ENCODE measurements at places on chromosomes 6 and 20.

- no peak for DNase-seq
These were observed 20.3 kb upstream of the ABT1 start for GRCh38 chr6:26576407-26576843.

DNA sequence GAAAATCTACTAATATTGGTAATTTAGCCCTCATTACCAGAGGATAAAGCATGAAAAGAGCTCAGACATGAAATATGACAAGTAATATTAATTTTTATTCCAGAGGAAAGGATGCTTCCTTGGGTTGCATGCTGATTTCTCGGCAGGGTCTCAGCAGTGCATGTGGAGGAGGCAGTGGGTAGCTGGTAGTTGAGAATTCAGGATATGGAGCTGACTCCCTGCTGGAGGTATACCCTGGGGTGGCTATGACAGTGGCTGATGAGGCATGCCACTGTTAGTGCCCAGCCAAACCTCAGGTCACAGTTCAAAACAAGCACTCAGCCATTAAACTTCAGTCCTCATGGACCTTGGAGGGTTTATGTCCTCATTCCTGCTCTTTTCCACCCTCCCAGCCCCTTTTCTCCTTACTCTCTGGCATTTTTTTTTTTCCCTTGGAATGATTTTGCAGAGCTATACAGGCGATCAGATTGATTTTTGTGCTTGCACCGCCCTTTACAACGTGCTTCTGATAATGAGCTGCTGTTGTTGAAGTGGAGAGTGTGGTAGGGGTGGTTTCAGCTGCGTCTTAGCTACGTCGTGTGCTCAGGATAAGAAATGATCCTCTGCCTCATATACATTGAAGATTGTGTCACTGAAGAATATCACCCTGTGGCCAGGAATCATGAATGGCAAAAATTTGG is 761.9 kb upstream of the MMS22L start:
- DNase-seq = no peak

DNA sequence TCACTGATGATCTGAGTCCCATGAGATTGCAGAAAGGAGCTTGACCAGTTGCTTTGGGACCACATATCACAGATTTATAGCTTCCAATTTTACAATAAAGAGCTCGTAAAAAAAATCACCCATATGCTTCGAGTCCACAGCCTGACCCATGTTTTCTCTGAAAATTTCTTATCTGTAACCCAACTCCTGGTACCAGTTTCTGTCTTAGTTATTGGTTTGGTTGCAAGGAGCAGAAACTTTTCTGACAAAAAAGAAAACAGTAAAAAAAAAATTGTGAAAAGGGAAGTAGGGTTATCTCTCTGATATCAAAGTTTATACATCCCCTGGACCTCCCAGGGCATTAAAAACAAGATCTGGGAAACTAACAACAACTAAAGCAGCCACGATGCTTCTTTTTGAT is 30.8 kb upstream of the BPIFA2 start:
- DNase-seq = no peak

DNA sequence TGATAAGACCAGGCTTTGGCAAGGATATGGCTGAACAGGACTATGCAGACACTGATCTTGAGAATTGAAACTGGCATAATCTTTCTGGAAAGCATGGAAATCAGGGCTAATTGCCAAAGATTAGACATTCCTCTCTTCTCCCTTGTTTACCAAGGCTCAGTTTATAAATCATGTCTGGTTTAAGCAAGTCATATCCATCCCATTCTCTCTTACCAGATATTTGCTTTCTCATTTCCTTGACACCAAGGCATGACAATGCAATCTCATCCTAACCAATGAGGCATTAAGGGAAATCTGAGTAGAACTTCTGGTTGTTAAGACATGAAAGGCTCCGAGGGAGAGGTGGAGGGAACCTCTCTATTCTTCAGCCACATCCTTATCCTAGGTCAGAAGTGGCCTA is 110.3 kb upstream of the CEP85L start:
- DNase-seq = no peak

DNA sequence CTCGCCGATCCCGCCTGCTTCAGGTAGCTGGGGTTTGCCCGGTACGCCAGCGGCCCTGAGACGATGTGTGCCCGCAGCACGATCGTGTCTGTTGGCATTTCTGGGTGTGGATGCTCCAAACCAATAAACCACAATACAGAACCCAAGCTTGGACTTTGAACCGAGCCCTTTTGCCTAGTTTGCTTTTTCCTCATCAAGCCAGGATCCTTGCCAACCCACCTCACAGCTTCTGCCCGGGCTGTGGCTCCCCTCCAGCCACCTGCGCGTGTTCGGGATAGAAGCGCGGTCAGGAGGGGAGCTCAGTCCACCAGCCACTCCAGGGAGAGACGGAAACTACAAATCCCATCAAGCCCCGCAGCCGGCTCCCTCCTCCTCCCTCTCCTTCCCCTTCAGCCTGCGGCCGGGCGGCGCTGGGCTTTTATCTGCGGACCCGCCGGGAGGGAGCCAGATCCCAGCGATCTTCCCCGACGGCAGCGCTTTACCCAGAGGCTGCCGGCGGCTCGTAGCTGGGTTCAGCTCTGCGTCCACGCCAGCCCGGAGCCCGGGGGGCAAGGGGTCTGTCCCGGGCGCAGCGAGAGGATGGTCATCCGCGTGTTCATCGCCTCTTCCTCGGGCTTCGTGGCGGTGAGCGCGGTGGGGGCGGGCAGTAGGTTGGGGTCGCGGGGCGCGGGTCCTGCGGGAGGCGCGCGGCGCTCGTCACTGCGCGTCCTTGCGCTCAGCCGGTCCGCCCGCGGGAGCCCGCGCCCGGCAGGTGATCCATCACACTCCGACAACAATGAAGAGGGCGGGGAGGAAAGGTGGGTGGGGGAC is at the start of gene SH3BGRL2:
TSS of gene SH3BGRL2 (plus strand) at position 447 of the 810 bp plus-strand sequence. CDS start at position 580, 133 bp downstream.
- DNase-seq = peak; percentile 61

DNA sequence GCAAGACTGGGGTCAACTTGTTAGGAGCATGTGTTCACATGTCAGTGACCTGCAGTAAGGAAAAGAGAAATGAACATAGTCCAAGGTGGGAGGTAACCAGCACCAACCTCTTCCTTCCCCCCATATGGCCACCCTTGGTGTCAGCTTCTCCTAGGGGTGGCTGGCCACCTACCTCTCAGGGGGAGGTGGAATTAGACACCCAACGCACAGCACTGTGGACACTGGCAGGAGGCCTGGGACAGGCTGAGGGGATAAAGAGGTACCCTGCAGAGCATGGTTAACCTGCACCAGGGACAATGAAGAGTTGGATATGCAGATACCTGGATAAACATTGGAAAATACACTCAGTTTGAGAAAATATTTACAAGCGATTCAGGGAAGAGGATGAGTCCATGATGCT is 84.5 kb downstream of the IYD start:
- DNase-seq = no peak

DNA sequence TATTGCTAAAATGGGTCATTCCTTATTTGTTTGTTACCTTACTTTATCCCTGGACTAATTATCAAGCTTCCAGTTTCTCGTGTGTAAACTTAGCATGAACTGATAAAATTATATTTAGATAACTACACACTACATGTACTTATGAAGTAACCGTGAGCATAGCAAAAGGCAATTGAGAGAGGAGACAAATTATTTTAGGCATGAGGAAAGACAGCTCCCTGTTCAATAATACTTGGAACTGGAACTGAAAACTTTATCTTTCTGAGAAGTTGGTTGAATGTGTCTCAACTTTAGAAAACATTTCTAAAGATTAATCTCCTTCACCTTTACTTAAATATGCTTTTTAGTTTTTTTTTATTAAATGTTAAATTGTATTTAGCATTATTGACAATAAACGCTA is 11.4 kb downstream of the CRISP3 start:
- DNase-seq = no peak

DNA sequence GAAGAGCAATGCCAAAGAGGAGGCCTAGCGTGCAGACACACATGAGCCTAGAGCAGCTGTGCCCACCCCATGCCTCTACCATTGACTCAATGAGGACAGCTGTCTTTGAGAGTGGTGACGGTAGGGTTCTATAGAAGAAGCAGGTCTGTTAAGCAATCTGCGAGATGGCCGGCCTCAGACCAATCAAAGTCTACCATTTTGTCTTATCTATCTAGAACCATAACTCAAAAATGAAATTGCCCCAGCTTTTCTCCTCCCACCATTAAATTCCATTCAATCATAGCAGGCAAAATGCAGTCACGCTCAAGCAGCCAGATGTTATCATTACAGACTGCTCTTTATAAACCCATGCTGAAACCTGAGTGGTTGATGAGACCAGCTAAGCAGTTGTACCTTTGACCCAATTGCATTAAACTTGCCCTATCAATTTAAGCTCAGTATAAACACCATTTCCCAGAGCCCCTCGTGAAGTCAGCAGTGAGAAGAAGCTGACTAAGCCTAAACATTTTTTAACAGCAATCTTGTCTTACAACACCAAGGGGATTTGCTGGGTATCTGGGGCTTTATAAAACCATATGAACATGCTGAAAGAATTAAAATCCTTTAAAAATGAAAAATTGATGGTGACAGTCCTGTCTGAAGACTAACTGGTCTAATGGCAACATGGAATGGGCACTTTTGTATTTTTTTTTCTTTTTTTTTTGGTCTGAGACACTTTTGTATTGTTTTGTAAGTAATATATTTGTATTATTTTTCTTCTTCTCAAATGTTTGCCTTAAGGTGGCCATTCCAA is 57.5 kb downstream of the FOXC1 start:
- no peak for DNase-seq

GRCh38 chr6:74598462-74599393 is 607.1 kb downstream of the COL12A1 start:
- no peak for DNase-seq

DNA sequence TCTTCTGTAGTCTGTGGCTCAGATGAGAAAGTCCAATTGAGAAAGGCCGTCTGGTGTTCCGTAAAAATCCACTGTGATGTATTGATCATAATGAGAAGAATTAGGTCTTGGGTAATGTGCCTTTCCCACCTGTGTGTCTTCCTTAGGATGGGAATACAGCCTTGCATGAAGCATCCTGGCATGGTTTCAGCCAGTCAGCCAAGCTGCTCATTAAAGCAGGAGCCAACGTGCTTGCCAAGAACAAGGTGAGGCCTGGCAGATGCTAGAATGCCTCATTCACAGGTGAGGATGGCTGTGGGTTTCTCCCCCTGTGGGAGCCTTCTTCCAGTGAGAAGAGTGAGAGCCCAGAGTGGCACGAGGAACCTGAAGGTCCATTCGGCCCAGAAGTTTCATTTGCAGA is 32.7 kb downstream of the LYRM2 start:
- DNase-seq = no peak

GRCh38 chr6:89117211-89118108 is at the start of gene SRSF12:
TSS of gene SRSF12 (minus strand) at chr6:89118071. CDS start at chr6:89117887, 184 bp downstream.
- peak; percentile 61 for DNase-seq

DNA sequence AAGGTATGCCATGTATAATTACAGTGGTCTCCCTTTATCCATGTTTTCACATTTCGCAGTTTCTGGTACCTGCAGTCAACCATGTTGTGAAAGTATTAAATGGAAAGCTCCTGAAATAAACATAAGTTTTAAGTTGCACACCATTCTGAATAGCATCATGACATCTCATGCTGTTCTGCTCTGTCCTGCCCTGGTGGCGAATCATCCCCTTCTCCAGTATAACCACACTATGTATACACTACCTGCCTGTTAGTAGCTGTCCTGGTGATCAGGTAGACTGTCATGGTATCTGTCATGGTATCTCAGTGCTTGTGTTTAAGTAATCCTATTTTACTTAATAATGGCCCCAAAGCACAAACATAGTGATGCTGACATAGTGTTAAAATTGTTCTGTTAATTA is 97.1 kb downstream of the ZFAND3 start:
- DNase-seq = no peak

- DNase-seq = no peak
These were observed 107.9 kb upstream of the CLDN20 start for GRCh38 chr6:155155787-155156447.

DNA sequence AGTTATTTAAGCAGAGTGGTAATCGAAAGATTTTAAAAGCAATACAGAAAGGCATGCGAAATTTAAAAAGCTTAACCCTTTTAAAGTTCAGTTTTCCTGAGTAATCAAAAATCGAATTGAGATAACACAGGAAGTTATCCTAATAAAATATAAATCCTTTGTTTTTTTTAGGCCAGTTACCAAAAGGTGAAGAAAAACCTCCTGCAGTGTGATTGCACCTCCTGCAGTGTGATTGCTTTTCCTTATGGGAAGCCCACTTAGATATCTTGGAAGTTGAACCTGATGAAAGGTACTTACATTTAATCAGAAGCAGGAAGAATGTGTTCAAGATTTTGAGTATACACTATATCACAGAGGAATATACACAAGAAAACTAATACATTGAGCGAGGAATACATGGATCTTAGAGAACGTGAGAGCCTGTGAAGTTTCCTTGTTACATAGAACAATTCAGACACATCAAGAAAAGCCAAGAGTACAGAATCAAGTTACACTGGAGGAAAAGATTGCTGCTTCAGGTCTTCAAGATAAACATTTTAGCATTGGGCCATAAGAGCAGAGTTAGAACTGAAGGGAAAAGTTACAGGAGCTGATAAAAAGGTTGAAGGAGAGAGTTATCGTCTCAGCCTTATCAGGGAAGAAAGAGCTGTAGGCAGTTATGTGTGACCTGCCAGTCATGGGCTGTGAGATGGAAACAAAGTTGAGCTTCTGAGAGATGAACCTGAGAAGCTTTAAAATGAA is 7.7 kb upstream of the TMEM181 start:
- DNase-seq = no peak

DNA sequence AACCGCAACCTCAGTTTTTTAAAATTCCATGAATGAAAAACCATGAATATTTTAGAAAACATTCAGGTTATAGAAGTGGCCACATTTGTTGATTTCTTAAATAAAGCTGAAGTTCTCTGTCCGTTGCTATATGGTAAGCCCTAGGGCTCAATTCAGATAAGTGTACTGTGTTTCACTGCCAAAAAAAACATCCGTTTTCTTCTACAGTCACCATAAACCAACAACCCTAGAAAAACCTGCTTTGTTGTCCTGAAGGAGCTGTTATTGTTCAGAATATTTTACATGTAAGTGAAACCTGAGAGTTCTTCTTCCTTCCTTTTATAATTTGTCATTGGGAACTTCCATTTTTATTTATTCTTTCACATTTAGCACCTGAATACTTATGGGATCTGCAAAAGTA is 274.1 kb downstream of the TFAP2A start:
- DNase-seq = no peak

- no peak for DNase-seq
These were observed 20.2 kb downstream of the NAPB start for GRCh38 chr20:23401051-23401450.

- DNase-seq = no peak
These were observed 609.3 kb downstream of the COL12A1 start for GRCh38 chr6:74596588-74596987.

- DNase-seq = no peak
These were observed 78.4 kb downstream of the LIN28B start for GRCh38 chr6:105035299-105035698.

GRCh38 chr6:55049866-55050265 is 124.4 kb upstream of the HCRTR2 start:
- DNase-seq = no peak

DNA sequence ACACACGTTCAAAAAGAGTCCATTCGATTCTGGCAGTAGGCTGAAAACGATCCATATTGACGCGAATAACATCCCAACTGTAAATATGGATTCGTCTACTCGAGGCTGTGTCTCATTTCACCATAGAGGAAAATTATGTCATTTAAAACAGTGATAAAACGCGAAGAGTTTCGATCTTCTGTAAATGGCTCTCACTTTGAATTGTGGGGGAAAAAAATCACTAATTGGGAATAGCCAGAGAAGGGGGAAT is 845 bp upstream of the MARCKS start:
- peak; percentile 10 for DNase-seq

Data from KBM-7 (cell line).